ENCODE measurements at places on chromosomes 13 and 19.

DNA sequence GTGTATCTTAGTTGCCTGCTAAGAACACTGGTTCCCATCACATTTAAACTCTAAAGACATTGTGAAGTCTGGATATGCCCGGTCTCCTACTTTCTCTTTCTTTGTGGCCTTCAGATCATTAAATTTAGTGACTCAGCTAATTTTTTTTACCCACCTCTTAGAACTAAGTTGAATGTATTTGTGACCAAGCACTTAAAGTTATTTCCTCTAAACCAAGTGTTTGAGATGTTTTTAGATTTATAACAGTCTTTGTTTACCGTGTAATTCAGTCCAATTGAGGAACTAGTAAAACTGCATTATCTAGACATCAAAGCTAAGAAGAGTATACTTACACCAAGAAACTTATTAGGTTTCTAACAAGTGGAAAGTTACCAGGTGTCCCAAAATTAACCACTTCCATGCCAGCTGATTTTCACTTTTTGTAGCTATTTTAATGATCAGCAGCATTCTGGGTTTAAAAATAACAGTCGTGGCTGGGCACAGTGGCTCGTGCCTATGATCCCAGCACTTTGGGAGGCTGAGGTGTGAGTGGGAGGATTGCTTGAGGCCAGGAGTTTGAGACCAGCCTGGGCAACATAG is 53.1 kb downstream of the ARHGAP35 start:
- peak; percentile 47 for DNase-seq

- DNase-seq: no peak
Measured at GRCh38 chr13:39877134-39877533, 221.7 kb downstream of the COG6 start.

- no peak for DNase-seq
Measured at GRCh38 chr13:86445672-86446071, 646.5 kb upstream of the SLITRK6 start.

GRCh38 chr19:44626048-44626624 is 12.8 kb downstream of the IGSF23 start:
- DNase-seq: peak; percentile 94

GRCh38 chr13:106036870-106037269 is 498.6 kb downstream of the EFNB2 start:
- no peak for DNase-seq

DNA sequence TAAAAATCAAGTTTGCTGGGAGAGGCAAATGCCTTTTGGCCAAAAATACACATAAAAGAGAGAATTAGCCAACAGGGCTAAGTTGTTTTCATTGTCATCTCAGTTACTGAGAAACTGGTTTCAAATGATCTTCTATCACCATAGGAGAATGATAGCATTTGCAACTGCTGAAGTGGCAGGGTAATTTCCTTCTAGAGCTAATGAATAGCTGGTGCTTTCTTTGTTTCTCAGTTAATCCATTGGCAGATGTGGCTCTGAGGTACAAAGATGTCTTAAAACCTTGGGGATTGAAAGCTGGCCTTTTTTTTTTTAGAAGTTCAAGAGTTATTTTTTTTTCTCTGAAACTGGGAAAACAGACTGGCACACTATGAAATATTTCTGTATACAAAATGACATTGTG is 332.7 kb upstream of the KLF12 start:
- DNase-seq: no peak

GRCh38 chr13:111860231-111860552 is 206.8 kb upstream of the SOX1 start:
- DNase-seq: no peak

- DNase-seq: no peak
Measured at GRCh38 chr13:25923217-25924085, 128.4 kb downstream of the SHISA2 start.

GRCh38 chr13:97130190-97130589 is 91.9 kb upstream of the MBNL2 start:
- peak; percentile 76 for DNase-seq

All from fibroblast of mammary gland (primary cell).